ENCODE measurements at places on chromosomes 1 and 21.
A peak's percentile ranks its signal among the peaks of the same experiment; 100 is the strongest.

DNA sequence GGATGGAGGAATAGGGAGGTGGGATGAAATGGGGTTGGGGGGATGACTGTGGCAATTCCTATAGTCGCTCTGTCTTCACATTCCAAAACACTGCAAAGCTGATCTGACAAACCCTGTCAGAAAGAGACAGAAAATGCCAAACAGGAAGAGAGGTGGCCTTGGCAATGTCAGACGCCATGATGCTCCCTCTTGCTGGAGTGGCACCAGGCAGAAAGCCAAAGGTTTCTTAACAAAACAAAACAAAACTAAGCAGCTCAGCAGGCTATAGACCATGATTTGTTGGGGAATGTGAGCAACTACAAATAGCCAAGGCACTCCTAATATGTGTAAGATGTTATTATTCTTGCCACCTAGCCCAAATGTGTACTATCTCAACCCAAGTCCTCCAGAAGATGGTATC is 42.9 kb upstream of the PLA2G2C start:
- DNase-seq = no peak

GRCh38 chr1:193520472-193520871 is 334.1 kb upstream of the B3GALT2 start:
- no peak for DNase-seq

DNA sequence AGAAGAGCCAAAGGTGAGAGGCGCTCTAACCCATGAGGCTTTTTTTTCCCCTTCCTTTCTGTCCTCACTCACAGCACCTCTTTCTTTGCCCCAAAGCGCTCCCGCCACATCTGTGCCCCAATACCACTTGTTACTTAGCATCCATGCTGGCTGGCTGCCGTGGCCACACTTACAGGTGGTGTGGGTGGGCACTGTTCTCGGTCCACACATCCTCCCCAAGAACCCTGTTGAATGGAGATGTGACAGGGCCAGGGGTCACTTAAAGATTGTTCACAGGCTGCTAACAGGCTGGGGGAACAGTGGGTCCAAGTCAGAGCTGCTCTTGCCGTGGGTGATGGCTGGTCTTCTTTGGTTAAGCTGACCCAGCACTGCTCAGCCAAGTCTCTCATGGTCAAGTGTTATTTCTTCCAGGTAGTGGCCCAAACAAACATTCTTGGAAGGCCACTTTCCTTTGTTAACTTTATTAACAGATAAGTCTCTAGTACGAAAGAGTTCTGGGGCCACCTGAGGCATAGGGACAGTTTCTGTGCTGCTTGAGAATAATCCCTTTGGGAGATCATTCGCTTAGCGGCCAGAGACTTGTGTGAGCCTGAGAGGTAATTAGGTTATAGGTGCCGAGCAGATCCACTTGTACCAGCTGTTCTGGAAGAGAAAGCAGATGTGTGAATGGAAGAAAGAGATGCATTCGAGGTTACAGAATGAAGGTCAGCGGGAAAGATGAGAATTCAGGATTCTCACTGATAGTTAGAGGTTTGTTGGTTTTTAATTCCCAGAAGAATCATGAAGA is 62.6 kb upstream of the IRF2BP2 start:
- DNase-seq = no peak

DNA sequence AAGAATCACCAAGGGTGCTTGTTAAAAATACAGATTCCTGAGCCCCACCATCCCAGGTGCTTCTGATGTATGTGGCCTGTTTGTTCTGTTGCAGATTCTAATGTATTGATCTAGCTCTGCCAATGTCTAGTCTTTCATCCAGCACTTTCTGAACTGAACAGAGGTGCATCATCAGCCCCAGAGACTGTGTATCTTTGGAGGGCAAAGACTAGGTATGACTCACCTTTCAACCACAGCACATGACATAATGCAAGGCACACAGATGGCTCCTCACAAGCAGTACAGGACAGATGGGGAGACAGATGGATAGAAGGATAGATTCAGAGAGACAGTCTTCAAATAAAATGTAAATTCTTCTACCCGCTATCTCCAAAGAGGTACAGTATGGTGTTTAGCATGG is 32.3 kb downstream of the CD58 start:
- peak; percentile 54 for DNase-seq

DNA sequence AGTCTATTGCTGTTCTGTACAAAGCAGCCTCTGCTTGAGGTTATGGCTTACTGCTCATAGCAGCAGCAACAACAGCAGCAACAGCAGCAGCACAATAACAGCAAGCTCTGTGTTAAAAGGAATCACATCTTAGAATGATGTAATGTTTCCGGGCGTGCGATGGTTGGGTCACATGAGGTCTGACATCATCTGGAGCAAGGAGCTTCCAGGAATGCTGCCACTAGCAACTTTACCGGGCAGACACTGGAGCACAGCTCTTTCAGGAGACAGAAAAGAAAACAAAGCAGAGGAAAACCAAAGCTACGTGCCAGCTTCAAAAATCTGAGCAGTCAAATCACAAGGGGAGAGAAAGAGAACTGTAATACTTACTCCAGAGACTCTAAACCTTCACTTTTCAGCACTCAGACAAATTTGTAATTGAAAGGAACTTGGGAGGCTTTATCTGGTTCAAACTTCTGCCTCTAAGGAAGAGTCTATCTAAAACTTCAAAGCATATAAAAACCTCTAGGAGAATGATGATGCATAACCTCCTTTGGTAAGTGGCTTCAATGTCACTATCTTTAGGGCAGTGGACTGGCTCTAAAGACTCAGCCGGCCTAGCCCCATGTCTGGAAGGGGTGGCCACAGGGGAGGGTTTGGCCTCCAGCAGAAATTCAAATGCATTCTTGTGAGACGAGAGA is 28.3 kb upstream of the RAB3GAP2 start:
- DNase-seq = no peak

- no peak for DNase-seq
Measured at GRCh38 chr1:106995970-106996369, 60.5 kb upstream of the PRMT6 start.

DNA sequence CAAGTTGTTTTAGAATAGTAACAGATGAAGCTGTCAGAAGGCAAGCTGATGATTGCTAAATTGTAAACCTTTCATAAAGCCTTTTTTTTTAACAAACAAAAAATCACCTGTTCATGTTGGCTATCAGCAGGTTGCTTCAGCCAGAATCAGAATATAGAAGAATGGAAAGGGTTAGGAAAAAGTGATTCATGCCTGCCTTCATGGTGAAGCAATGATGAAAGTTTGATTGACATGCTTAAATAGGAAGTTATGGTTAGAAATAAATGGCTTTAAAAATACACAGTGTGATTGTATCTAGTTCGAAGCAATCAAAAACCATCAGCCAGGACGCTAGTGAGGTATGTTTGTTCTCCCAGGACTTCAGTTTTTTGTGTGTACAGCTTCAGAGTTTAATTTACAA is 37.9 kb downstream of the GABPA start:
- no peak for DNase-seq

GRCh38 chr1:92989253-92989652 is 28.0 kb upstream of the DIPK1A start:
- no peak for DNase-seq

GRCh38 chr1:214363386-214363785 is 82.4 kb downstream of the SMYD2 start:
- no peak for DNase-seq

DNA sequence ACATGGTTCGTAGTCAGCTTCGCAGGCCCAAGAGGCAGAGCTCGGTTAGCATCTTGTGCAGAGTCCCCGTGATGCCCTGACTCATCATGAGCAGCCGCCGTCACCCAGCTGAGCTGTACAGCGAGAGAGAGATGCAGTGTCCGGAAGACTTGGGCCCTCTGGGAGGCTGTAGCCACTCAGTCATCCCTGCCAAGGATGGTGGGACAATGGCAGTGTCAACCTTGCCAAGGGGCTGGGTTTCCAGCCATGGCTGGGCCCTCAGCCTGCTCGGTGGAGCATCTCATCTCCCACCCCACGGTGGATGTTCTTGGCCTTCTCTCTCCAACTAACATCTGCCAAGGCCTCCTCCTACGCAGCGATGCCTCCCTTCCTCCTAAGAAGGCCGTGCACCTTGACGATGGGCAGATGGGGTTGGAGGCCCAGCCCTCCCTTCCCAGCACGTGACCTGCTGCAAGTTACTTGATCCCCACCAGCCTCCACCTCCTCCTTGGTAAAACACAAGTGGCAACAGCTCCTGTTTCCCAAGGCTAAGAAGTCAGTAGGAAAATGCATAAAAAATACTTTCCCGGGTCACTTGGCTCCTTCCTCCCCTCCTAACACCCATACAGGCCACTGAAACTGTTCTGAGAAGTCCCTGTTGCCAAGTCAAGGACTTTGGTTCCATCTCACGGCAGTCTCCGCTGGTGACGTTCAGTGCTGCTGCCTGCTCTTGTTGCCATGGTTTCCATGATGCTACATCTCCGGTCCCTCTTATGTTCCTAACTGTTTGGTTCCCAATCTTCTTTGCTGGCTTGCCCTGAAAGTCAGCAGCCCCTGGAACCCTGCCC is 384.7 kb upstream of the VAMP3 start:
- DNase-seq = no peak

DNA sequence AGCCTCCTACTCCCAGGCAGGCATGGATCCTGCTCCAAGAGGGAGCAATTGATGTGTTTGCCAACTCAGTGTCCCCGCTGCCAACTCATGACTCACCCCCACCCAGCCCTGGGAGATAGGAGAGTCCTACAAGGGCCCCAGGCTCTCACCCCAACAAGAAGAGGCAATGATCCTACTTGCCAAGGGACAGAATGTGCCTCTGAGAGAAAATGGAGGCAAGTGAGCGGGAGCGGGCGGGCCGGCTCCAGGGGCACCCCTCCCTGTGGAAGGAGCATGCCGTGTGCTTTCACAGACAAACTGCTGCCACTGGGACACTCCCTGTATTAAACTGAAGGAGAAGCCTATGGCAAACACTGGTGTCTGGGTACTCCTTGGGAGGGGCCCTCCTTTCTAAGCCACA is 16.7 kb downstream of the PKP1 start:
- no peak for DNase-seq

GRCh38 chr1:227437495-227438008 is 119.3 kb upstream of the CDC42BPA start:
- DNase-seq = no peak

DNA sequence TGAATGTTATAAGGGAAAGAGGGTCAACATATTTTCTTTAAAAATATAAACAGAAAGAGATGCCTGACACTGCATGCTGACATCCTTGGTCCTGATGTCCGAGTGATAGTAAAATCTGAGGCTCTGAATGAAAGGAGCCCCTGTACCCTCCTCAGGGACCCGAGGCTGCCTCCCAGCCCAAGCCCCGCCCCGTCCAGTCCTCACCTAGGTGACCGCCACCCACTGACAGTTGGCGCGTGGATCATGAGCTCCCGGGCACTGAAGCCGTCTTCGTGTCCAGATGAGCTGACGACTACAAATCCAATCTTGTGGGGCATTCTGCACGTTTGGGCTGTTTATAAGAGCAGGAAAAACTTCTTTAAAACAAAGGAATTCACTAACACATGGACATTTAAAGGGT is 4.9 kb downstream of the CEP104 start:
- no peak for DNase-seq

DNA sequence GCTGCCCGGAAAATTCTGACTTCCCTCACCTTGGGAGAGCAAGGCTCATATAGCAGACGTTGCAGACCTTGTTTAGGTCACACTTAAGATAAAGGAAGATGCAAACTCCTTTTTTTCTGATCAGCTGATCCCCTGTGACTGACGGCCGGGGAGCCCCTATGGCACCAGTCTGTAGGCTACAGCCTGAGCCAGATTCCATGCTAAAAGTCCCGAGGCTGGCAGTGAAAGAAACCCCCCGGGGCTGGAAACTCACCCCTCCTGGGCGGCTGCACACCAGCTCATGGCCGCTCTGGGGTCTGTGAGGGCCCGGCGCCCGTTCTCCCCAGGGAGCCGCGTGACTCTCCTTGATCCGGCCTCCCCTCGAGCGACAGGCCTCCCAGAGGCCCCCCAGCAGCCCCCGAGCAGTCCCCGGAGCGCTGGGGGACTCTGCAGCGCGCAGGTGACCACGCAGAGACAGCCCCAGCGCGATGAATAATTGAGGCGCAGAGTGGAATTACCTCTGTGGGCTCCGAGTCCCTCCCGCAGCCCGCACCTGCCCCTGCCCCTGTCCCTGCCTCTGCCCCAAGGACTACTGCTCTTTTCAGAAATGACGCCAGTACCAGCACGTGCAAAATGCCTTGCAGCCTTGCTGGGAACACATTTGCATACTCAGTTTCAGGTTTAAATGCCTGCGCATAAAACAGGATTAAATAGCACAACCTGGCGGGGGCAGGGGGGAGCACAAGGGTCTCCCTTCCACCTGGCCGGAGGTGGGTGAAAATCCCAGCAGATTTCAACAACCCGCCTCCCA is 62.6 kb upstream of the CLDN14 start:
- DNase-seq = no peak

DNA sequence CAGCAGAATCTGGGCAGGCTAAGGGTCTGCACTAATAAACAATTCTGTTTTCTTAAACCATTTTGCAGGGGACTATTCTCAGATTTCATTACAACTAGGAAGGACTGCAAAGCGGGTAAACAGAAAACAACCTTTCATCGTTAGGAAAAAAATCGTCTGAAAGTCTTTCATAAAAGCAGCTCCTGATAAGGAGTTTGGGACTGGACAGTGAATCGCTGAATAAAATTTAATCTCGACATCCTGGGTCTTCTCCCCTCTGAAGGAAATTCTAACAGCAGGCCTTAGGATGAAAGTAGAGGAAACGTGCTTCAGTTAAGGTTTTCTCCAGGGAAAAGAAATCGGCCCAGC is 471 bp upstream of the MTF2 start:
- DNase-seq = no peak

- no peak for DNase-seq
Measured at GRCh38 chr1:189275796-189276195, 1201.9 kb downstream of the BRINP3 start.

- no peak for DNase-seq
Measured at GRCh38 chr1:204873714-204874113, 3.1 kb downstream of the NFASC start.

DNA sequence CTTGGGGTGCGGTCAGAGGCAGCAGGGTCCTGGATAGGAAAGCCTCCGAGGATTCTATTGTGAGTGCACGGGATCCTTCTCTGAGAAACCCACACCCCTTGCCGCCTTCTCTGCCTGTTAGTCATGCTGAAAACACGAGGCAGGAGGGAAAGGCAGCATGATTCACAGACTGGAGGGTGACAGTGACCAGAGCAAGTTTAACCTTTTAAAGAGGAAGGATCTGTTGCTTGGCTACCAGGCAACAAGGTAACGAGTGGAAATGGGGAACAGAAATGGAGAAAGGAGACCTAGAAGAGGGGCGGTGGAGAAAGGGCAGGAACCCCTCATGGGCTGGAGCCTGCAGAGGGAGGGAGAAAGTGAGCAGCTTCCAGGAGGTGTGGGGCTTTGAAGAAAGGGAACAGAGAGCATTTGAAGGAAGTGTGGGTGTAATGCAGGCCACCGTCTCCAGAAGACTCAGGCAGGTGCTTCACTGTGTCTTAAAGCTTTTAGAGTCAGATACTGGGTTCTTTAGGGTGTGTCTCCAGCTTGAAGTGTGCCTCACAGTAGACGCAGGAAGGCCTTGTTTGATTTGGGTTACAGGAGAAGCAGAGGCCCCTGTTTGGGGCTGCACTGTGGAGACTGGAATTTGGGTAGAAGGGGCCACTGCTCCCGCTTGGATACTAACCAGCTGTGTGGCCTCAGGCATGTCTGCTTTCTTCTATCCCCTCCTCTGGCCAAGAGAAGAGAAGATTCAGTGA is 19.1 kb downstream of the OPTC start:
- peak; percentile 49 for DNase-seq
